Activated CD8-positive, alpha-beta memory T cell treated with anti-CD3 and anti-CD28 coated beads for 48 hours (primary cell): ENCODE measurements at places on chromosomes 1 and 21.

DNA sequence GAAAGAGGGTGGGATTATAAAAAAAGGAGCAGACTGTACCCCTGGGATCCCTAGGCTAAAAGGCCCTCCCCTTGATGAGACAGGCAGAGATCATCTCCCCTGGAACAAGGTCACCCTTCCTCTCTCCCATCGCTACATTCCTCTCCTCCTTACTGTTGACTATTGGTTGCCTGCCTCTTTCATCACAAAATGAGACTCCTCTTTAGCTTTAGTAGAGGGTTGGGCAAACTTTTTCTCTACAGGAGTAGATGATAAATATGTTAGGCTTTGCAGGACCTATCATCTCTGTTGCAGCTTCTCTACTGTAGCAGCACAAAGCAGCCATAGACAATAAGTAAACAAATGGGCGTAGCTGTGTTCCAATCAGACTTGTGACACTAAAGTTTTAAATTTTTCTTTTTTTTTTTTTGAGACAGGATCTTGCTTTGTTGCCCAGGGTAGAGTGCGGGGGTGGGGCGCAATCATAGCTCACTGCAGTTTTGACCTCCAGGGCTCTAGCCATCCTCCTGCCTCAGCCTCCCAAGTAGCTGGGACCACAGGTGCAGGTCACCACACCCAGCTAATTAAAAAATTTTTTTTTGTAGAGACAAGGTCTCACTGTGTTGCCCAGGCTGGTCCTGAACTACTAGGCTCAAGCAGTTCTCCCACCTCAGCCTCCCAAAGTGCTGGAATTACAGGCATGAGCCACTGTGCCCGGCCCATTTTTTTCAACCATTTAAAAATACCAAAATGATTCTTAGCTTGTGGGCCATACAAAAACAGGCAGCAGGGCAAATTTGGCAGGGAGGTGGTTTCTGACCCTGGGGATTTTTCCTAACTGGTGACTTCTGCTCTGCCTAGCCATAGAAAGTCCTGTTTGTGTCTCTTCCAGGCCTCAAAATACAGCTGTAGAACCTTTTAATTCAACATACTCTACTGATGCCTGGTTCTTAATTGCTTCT, 15.1 kb downstream of the MCL1 start:
- DNase-seq = no peak

GRCh38 chr1:201545851-201546492, 7.0 kb downstream of the NAV1 start:
- DNase-seq = no peak

- DNase-seq = no peak
Observed at GRCh38 chr1:85582687-85583591, 2.4 kb downstream of the CCN1 start.

- DNase-seq = no peak
Observed at GRCh38 chr1:9680091-9680490, 28.6 kb downstream of the PIK3CD start.

GRCh38 chr1:22636927-22637326, 499 bp downstream of the C1QA start:
- DNase-seq = no peak

DNA sequence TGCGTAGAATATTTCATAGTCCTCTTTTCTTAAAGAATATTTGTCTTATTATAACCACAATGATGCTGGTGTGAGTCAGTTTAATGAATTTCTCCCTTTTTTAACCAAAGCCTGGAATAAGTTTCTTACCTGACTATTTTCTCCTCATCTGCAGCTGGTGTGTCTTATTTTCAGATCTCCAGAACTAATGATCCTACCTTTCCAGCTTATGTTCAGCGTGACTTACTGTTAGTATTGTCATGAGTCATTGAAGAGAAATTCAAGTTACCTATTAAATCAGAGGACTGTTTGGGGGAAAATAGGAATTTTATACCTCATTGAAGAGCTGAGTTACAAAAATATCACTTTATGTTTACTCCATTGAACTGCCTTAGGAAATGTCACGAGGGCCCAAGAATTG, 482.1 kb downstream of the RWDD3 start:
- no peak for DNase-seq

DNA sequence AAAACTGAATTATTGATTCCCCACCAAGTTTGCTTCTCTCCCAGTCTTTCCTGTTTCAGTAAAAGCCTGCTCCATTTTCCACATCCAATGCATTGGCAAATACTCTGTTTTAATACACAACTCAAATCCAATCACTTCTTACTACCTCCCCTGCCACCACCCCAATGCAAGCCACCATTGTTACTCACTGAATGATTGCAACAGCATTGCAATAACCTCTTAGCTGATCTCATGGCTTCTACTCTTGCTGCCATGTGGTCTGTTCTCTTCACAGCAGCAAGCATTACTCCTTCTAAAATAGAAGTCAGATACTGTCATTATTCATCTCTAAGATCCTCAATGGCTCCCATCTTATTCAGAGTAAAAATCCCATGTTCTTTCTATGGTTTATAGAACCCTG, 123.4 kb downstream of the ATP6V1G3 start:
- DNase-seq = no peak

GRCh38 chr1:42209526-42210251, 45.1 kb upstream of the GUCA2A start:
- no peak for DNase-seq

- no peak for DNase-seq
Observed at GRCh38 chr1:188425687-188426086, 1596.9 kb downstream of the PLA2G4A start.

DNA sequence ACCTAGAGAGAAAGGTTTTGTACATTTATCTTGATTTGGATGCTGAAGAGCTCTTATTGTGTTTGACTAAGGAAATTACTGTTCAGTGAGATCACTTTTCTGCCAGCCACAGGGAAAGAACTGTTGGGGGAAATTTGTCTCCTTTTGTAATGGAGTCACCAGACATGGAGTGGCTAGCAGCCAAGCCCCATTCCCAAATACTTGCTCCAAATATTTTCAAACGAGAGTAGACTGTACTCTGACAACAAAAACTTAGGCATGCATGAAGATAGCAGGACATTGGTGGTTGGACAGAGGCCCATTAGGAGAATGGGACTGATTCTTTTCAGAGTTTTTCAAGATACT, 21.1 kb downstream of the IPO9 start:
- DNase-seq = no peak

GRCh38 chr1:177849579-177850290, 120.1 kb downstream of the SEC16B start:
- DNase-seq = no peak

DNA sequence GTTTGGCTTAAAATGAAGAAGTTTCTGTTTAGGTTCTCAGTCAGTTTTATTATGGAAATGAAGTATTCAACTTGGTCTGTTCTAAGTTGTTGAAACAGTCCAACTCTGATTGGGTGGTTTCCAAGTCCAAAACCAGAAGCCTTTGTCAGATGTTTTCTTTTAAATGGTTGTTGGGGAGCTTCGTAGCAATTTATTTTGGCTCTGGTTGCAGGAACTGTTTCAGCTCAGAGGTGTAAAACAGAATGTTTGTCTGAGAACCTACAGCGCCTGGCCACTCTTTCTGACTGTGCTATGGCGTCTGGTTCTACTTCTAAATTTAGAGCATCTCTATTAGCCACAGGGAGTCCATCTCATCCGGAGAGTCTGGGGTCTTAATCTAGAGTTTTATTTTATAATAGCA, 582.6 kb upstream of the TMPRSS15 start:
- DNase-seq = no peak

GRCh38 chr1:36691374-36691773, 208.7 kb upstream of the CSF3R start:
- no peak for DNase-seq

GRCh38 chr21:40672602-40673001, 174.4 kb downstream of the DSCAM start:
- no peak for DNase-seq
